ENCODE measurements at places on chromosomes 16 and 17. TPM values are rescaled to one million over a fixed set of nuclear protein-coding genes. Genes with fewer than 3 reads are reported as not detected.

- no peak overlapping the region for H3K27ac ChIP-seq
- H3K4me3 ChIP-seq: no peak overlapping the region
- H3K36me3 ChIP-seq: peaks cover 74% of the 10 kb centered on the region
- H3K27me3 ChIP-seq: no peaks in the 10 kb centered on the region
Measured at GRCh38 chr16:10390330-10390729, 4.5 kb downstream of the ATF7IP2 start.

DNA sequence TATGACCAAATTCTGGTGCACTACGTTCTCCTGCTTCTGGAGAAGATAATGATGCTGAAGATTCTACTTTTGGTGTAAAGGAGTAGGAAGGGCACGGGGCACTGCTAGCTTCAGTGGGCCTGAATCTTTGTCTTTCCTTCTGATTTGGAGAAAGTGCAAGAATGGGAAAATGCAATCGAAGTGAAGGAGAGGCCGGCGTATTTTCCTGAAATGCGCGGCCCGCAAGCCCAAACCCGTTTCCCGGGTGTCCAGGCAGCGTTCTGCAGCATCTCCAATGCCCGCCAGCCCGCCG lies 372 bp upstream of the NDE1 start:
- no peak for DNase-seq
- no peaks in the 10 kb centered on the region for H3K27me3 ChIP-seq
- H3K27ac ChIP-seq: peak overlapping the region; percentile 88
- H3K36me3 ChIP-seq: peaks cover 9% of the 10 kb centered on the region

DNA sequence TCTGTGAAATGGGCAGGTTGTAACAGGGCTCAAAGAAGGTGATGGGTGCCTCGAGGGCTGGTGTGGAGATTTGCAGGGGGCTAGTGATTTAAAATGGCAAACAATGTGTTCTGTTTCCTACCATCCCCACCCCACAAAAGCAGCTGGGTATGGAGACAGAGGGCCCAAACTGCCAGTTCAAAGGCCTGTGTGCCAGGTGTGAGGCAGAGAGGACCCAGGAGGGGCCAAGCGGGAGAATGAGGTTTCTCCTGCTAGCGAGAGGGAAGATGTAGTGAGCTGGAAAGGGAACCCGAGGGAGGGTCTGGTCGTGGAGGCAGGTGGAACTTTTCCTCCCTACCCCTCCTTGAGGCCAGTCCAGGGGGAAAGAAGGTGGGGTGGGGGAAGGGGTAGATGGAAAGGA lies 39.4 kb downstream of the LAT start:
- no peaks in the 10 kb centered on the region for H3K36me3 ChIP-seq
- no peaks in the 10 kb centered on the region for H3K27me3 ChIP-seq
- no peak for DNase-seq
- no peak overlapping the region for H3K4me3 ChIP-seq
- peak overlapping the region; percentile 78 for H3K27ac ChIP-seq

Gene FZD2
- not detected for total RNA-seq

Gene LPO
- total RNA-seq: not detected

Gene KRTAP4-1
- not detected for total RNA-seq

Measured in activated naive CD8-positive, alpha-beta T cell treated with anti-CD3 and anti-CD28 coated beads for 36 hours (primary cell).